ENCODE measurements at places on chromosomes 1 and 21.
A peak's percentile ranks its signal among the peaks of the same experiment; 100 is the strongest.

DNA sequence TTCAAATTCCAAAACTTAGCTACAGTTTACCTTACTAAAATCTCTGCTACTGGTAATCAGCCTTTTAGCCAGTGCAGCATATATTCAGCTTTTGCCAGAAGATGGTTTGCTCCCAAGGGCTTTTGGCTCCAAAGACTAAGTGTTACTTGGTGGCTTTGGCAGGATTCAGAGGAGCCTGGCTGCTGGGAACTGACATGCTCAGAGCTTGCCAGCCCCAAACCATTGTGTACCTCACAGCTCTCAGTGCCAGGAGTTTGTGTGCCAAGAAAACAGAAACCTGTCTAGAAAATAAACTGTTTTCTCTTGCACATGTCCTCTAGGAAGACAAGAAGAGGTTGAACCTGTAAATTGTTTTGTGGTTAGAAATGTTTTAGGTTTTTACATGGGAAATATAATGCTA lies 315.9 kb downstream of the ST6GALNAC3 start:
- no peak for DNase-seq

DNA sequence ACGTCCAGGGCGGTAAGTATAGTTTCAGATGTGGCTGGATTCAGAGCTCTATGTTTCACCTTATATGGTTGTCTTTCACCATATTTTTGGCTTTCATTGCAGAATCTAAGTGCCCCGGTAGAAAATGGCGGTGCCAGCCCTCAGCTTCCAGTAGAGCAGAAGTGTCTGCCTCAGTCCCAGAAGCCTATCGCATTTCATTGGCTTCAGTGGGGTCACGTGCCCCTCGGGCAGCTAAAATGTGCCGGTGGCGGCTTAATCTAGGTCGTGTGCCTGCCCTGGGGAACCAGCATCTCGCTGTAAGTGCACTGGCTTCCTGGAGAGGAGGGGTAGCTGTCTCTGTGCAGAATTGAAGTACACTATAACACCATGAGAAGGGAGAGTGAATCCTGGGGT lies 107.4 kb upstream of the MAGI3 start:
- DNase-seq, result no peak

GRCh38 chr1:230254265-230254664 lies 171.9 kb downstream of the PGBD5 start:
- DNase-seq, result no peak

DNA sequence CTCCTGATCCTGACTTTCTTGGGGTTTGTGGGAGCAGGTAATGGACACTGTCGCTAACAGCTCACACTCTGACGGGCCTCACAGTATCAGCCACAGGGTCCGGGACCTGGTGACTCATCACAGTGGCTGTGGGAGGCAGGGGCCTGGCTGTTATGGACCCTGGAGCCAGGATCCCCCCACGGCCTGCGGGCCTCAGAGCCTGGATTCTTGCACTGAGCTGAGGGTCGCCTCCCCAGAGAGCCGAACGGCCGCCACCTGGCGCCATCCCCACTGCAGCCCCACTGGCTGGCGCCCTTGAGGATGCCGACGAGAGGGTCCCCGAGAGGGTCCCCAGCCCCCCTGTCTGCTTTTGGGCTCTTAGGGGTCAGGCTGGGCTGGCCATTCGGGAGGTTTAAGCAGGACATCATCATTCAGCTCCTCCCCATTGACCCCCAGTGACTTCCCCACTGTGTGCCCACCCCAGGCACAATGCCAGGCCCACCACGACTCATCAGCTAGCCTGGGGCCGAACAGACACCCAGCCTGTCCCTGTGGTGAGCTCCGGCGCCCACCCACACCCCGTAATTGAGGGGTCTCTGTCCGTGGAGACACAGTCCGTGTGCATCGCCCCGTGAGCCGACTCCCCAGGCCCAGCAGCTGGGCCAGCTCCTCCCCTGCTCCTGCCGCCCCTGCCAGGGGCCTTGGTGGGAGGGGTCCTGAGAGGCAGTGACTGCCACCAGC lies 30.8 kb upstream of the TRAPPC10 start:
- DNase-seq, result no peak

DNA sequence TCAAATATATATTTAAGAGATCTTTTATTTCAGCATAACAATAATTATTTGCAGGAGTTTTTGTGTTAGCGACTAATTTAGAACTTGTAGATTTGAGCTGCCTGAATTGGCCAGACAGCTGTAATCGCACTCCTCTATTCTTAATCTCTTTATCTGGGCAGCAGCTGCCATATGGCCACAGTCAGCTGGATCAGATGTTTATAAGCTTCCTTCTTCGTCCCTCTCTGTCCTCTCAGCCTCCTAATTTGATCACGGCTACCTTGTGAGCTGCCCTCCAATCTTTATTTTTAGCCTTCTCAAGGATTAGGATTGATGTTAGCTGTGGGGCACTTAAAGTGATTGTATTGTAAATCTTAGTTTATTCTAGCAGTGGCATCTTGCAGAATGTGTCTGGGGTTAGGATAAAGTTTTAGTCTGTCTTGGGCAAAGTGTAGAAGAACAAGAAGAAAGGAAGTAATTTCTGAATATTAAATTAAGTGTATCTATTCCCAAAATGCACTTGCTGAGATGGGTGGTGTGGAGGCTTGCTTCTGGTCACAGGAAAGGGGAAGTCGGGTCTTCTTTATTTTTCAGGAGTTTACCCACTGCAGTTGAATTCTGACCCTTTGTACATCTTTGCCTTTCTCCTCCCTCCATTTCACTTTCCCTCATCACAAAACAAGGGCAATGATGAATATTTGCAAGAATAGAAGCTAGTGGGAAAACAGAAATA lies 1.1 kb downstream of the ZBTB18 start:
- DNase-seq, result no peak

- DNase-seq, result peak; percentile 1
These were observed 387.3 kb downstream of the RYR2 start for GRCh38 chr1:237429252-237429651.

- DNase-seq, result no peak
These were observed 66.3 kb upstream of the COG2 start for GRCh38 chr1:230575886-230576500.

DNA sequence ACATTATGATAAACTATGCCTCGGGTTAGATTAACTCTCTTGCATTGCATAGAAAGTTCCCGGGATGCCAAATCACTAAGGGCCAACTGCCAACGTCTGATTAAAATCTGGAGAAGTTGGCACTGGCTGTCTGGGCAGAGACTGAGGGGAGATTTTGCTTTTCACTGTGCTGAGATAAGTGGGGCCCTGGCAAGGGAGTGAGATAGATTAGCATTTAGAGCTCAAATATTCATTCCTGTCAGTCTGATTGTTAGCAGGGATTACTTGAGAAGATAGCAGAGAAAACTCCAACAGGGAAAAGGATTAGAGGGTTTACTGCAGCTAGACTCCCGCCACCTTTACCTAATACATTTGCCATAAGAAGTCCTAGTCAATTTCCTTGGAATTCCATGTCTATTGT lies 714.1 kb upstream of the CHRM3 start:
- DNase-seq, result no peak

GRCh38 chr1:94611681-94612475 lies 70.3 kb upstream of the F3 start:
- no peak for DNase-seq

DNA sequence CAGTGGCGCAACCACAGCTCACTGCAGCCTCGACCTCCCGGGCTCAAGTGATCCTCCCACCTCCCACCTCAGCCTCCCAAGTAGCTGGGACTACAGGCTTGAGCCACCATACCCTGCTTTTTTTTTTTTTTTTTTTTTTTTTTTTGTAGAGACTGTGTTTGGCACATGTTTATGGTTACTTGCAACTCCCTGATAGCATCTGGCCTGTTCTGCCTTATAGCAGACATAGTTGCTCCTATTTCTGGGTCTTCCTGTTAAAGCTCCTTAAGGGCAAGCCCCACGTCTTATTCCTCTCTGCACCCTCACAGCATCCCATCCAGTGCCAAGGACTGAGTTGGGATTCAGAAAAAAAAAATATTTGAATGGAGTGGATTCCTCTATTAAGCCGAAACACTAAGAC lies 17.1 kb upstream of the CNR2 start:
- DNase-seq, result no peak

DNA sequence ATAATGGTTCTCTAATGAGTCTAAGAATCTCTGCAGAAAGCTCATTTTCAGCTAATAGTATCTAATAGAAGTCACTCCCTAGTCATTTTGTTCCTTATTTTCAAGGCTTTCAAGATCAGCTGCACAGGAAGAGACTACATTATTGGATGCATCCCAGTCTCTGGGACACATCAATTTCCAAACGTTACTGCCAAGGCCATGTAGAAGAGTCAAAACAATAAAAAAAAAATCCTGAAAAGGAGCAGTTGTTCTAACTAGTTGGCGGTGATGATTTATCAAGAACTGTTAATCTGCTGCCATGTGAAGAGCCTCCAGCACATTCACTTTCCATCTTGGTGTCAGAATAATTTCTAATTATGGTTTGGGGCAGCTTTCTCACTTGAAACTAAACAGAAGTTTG lies 5.7 kb downstream of the DDAH1 start:
- no peak for DNase-seq

DNA sequence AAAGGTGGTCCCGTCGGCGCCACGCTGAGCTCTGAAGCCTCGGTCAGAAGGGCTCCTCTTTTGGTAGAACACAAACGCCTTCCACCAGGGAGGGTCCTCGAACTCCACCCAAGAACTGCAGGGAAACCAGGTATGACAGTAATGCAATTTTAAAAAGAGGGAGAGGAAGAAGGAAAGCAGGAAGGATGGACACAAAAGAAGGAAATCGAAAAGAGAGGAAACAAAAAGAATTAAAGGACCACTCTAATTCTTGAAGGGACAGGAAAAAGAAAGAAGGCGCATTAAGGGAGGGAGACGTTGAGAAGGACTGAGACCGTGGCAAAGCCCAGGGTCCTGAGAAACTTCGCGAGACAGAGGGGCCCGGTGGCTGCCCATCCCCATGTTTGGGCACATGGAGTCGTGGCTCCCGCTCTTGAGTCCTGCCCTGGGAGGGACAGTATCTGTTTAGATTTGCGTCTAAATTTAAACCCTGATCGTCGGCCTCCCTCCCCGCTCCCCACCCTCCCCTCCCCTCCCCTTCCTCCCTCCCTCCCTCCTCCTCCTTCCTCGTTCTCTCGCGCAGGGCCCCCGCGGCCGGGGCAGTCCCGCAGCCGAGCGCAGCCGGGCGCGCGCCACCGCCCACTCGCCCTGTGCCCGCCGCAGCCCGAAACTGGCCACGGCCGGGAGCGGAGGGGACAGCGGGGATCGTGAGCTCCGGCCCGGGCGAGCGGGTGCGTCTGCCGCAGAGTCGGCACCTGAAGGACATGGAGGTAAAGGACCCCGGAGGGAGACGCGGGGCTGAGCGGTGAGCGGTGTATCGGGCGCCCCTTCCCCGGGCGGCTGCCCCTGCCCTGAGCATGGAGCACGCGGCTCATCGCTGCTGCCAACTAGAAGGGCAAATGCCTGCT lies at the start of gene RCSD1:
RCSD1 (plus strand) TSS at position 552 of the 887 bp plus-strand sequence; CDS start at position 744, 192 bp downstream.
- DNase-seq, result no peak

DNA sequence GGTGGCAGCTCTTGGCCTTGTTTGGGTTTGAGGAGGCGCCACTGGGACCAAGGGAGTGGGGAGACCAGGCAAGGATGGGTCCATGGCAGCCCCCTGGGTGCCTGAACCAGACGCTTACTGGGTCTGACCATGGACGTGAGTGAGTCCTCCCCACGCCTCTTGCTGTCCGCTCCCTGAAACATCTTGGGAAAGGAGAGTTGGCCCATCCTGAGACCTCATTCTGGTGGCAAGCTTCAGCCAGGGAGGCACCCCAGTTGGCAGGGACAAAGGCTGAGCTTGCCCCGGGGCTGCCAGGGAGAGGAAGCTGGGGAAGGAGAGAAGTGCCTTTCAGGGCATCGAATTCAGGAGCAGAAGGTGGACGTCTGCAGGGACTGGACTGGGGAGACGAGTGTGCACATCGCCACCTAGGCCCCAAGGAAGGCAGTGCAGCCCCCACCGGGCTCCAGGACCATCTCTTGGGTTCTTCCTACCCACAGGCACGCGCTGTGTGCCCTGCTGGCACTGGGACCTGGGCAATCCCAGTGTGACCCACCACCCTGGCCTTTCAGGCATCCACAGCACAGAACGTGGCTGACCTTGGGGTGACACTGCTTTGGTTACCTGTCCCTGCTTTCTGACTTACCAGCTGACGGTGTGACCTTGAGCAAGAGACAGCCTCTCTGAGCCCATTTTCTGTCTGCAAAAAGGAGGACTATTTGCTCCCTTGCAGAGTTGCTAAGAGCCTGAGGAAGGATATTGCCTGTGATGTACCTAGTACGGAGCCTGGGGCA lies 132.9 kb upstream of the WNT4 start:
- DNase-seq, result peak; percentile 90

DNA sequence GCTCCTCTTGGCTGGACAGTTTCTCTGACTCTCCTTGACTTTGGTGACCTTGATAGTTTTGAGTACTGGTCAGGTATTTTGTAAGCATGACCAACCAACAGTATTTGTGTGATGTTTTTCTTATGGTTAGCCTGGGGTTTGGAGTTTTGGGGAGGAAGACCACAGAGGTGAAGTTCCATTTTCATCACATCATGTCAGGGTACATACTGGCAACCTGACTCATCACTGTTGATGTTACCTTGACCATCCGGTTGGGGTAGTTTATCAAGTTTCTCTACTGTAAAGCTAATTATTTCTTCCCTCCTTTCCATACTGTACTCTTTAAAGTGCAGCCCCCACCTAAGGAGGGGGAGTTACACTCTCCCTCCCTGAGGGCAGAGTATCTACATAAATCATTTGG lies 13.4 kb downstream of the OSCP1 start:
- DNase-seq, result no peak

DNA sequence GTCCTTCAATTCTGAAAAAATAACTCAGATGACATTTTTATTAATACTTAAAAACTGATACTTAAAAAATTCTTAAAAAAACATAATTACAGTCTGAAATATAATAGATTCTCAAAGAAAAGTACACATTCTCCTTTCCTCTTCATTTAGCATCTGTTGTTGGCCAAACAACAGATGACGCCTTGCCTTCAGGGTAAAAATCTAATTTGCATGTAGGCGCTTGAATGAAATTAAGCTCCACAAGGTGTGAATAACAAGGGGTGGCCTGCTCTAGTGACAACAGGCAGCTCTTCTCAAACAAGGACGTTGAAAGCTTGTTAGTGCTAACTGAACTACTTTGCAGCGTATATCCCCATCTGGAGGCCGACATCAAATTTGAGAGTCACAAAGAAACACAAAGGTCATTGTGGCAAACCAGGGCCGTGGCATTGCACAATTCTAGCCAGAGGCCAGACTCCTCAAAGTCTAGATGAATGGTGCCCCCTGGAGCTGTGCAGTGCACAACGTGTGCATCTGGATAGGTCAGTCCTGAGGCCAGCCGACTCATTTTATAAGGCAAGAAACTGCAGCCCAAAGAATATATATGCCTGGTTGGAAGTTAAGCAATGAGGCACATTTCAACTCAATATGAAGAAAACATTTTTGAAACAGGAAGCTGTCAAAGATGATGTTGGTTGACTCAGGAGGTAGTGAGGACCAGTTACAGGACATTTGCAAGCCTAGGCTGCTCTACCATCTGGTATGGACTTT lies 459.2 kb upstream of the RUNX1 start:
- peak; percentile 51 for DNase-seq

GRCh38 chr1:162982364-162982763 lies 86.8 kb upstream of the RGS4 start:
- DNase-seq, result no peak

Measured in HuH-7 (cell line).